GM23338 (cell line): ENCODE measurements at places on chromosomes 1 and 21. TPM values are rescaled to one million over a fixed set of nuclear protein-coding genes. Genes with fewer than 3 reads are reported as not detected.

DNA sequence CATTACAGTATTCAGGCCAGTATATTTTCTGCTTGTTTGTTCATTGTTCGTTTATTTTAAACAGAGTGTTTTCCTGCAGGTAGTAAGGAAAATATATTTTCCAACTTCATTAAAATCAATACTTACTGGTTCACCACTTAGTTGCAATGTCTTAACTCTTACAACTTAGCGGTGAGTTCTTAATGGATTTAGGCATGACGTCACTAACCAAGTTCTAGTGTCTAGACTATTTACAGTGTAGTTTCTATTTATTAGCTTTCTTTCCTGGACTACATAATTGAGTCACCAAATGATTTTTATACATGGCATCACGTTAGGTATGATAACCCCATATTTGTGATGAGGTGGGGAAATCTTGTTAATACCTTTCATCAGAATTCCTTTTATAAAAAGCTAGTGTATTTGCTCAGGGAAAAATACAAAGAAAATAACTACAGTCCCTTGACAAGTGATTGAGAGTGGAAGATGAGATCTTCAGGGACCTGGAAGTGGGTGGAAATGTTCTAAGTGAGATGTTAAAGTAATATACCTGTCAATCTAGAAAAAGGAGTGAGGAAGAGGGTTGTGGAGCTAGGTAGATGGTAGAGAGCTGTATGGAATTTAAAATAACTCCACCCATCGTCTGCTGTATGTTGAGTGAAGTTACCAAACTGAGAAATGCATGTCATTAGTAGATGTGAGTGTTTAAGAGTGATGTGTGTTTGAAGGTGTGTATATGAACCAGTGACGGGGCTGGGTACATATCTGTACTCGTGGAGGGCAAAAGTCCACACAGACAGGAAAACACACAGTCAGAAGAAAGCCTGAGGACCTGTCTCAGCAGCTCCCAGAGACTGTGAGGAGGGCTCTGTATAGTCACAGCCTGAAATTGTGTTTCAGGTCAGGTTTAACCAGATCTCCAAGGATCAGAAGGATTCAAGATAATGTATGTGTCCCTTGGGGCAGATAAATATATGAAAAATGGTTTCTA, 197.6 kb upstream of the ADAMTS5 start:
- H3K4me1 ChIP-seq = no peaks in the 10 kb centered on the region
- H3K4me3 ChIP-seq = no peak overlapping the region
- no peaks in the 10 kb centered on the region for H3K27me3 ChIP-seq
- no peak overlapping the region for H3K27ac ChIP-seq
- DNase-seq = no peak

- DNase-seq = no peak
- no peaks in the 10 kb centered on the region for H3K27me3 ChIP-seq
- H3K4me1 ChIP-seq = peaks cover 7% of the 10 kb centered on the region
These were observed 1.7 kb upstream of the NECTIN4 start for GRCh38 chr1:161091093-161091492.

The POTED gene
- not detected in 2 replicates for total RNA-seq

DNA sequence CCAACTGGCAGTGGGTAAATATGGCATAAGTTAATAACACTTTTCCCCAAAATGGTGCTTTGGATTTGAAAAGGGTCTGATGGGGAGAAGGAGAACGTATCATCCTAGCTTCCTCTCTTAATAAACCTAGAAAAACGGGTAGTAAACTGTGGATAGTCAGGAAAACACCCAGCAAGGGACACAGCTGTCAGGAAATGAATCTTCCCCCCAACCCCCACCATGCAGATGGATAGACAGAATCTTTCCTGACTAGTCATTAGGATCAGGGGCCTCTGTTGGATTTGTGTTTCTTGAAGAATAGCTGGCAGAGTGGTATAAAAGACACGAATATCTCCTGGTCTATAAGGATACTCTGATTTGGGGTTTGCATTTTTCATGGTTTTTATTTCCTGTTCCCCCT, 22.5 kb upstream of the LAX1 start:
- H3K27ac ChIP-seq = no peak overlapping the region
- no peaks in the 10 kb centered on the region for H3K27me3 ChIP-seq
- no peak for DNase-seq
- no peaks in the 10 kb centered on the region for H3K36me3 ChIP-seq
- no peak overlapping the region for H3K4me3 ChIP-seq

GRCh38 chr1:229578168-229579058, 19.9 kb upstream of the ABCB10 start:
- no peaks in the 10 kb centered on the region for H3K36me3 ChIP-seq
- DNase-seq = no peak
- H3K27me3 ChIP-seq = no peaks in the 10 kb centered on the region

DNA sequence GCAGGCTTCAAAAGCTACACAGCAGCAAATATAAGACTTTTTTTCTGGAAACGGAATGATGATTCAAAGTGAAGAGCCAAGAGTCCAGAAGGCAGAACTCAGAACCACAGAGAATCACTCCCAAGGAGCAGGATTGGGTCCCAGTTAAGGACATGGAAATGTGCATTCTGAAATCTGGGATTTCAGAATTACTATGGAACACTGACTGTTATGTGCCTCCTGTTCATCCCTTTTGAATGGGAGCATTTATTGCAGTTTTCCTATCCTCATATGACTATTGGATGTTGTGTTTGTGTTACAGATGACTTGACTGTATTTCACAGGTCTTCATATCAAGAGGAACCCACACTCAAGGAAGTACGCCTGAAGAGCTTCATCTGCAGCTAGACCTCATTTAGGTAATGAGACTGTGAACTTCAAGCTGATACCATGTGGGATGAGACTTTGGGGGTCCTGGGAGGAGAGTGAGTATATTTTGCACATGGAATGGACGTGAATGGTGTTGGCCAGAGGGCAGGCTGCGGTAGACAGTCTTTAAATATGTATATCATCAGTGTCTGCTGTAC, 17.1 kb upstream of the CAP1 start:
- no peak overlapping the region for H3K4me3 ChIP-seq
- no peaks in the 10 kb centered on the region for H3K27me3 ChIP-seq
- H3K27ac ChIP-seq = no peak overlapping the region
- H3K4me1 ChIP-seq = no peaks in the 10 kb centered on the region
- DNase-seq = no peak

GRCh38 chr1:174652569-174653280, 205.0 kb downstream of the GPR52 start:
- DNase-seq = peak; percentile 24
- no peaks in the 10 kb centered on the region for H3K36me3 ChIP-seq
- no peak overlapping the region for H3K4me3 ChIP-seq
- H3K4me1 ChIP-seq = no peaks in the 10 kb centered on the region
- no peak overlapping the region for H3K27ac ChIP-seq

DNA sequence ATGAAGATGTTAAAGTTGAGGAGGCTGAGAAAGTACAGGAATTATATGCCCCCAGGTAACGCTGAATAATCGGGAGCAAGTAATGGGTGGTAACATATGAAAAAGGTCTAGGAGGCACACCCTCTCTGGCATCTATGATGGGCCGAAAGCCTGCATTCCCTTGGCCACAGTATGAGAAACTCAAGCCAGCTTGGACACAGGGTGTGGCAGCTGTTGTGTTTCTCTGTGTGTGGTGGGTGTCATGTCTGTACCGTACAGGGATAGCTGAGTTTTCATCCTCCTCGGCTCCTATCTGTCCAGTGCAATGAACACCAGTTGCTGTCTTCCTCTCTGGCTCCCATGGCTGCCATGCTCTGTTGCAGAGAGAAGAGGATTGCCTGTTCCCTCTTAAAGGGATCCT, 32.9 kb downstream of the NBPF3 start:
- no peak overlapping the region for H3K4me3 ChIP-seq
- H3K4me1 ChIP-seq = peaks cover 10% of the 10 kb centered on the region; the same call in 1 of the 2 replicates
- no peak overlapping the region for H3K27ac ChIP-seq

GRCh38 chr1:152906023-152906565, 2.3 kb upstream of the IVL start:
- no peak for DNase-seq
- H3K27me3 ChIP-seq = no peaks in the 10 kb centered on the region
- H3K4me3 ChIP-seq = no peak overlapping the region
- no peak overlapping the region for H3K27ac ChIP-seq
- no peaks in the 10 kb centered on the region for H3K4me1 ChIP-seq

DNA sequence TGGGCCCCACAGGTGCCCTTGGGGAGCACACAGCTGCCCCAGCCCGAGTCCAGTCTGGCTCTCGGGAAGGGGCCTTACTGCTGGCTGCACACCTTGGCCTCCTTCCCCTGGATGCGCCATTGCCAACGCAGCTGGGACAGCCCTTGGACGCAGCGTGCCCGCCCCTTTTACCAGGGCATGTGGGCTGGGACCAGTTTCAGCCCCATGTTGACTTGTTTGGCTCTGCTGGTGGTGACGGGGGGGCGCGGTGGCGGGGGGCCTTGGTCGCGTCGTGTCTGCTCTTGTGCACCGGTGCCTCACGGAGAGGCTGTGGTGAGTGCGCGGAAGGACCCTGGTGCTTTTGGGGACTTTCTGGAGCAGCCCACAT, 19.6 kb downstream of the SKI start:
- H3K27me3 ChIP-seq = no peaks in the 10 kb centered on the region
- DNase-seq = no peak
- H3K27ac ChIP-seq = peak overlapping the region; percentile 96
- H3K4me3 ChIP-seq = peak overlapping the region; percentile 35; the same call in 1 of the 2 replicates
- no peaks in the 10 kb centered on the region for H3K36me3 ChIP-seq

The TNN gene
- total RNA-seq = 0.08 and 0.31 TPM in 2 replicates

The LCE4A gene
- total RNA-seq = not detected in 2 replicates

- no peak overlapping the region for H3K4me3 ChIP-seq
- H3K36me3 ChIP-seq = no peaks in the 10 kb centered on the region; the same call in 1 of the 2 replicates
- no peaks in the 10 kb centered on the region for H3K27me3 ChIP-seq
- DNase-seq = no peak
- no peaks in the 10 kb centered on the region for H3K4me1 ChIP-seq
These were observed 31.8 kb upstream of the ENAH start for GRCh38 chr1:225684741-225685140.

The ATP1A2 gene
- total RNA-seq = 17.7 and 18.3 TPM in 2 replicates

- no peaks in the 10 kb centered on the region for H3K36me3 ChIP-seq
- H3K27ac ChIP-seq = no peak overlapping the region
- DNase-seq = no peak
- H3K4me1 ChIP-seq = peaks cover 23% of the 10 kb centered on the region; the same call in 1 of the 2 replicates
These were observed 2.0 kb downstream of the CAMSAP2 start for GRCh38 chr1:200740571-200741208.

DNA sequence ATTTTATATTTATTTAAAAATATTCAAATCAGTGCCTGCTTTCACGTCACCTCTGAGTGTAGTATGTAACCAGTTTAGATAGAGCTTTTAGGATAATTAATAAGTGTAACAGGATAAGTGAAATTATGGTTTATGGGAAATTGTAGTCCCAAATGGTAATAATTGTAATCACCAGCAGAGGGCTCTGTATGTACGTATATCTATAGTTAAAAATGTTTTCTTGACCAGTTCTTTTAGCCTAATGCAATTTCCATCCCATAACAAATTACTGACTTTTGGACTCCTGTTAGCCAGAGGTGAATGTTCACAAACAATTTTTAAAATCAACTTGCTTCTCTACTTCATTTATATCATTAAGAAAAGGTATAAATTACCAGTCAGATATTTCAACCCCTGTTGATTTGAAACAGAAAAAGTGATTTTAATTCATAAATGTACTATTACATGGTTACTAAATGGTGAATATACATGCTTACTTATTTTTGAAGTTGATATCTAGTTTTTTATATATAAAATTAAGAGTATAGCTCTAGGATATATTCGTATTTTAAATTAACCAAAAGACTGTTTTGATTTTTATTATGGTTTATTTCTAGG, 25.3 kb downstream of the SLC30A7 start:
- DNase-seq = peak; percentile 76
- H3K27me3 ChIP-seq = no peaks in the 10 kb centered on the region
- no peak overlapping the region for H3K27ac ChIP-seq
- no peaks in the 10 kb centered on the region for H3K4me1 ChIP-seq

- H3K4me1 ChIP-seq = peaks cover 7% of the 10 kb centered on the region
- peak overlapping the region; percentile 57 for H3K4me3 ChIP-seq
- no peak for DNase-seq
These were observed 723 bp downstream of the CZIB start for GRCh38 chr1:53219711-53220110.

The CCDC190 gene
- not detected in 2 replicates for total RNA-seq

The C1orf226 gene
- 7.9 and 12.5 TPM in 2 replicates for total RNA-seq

The TARBP1 gene
- 18.8 and 44.8 TPM in 2 replicates for total RNA-seq

The LCE1D gene
- total RNA-seq = not detected in 2 replicates

DNA sequence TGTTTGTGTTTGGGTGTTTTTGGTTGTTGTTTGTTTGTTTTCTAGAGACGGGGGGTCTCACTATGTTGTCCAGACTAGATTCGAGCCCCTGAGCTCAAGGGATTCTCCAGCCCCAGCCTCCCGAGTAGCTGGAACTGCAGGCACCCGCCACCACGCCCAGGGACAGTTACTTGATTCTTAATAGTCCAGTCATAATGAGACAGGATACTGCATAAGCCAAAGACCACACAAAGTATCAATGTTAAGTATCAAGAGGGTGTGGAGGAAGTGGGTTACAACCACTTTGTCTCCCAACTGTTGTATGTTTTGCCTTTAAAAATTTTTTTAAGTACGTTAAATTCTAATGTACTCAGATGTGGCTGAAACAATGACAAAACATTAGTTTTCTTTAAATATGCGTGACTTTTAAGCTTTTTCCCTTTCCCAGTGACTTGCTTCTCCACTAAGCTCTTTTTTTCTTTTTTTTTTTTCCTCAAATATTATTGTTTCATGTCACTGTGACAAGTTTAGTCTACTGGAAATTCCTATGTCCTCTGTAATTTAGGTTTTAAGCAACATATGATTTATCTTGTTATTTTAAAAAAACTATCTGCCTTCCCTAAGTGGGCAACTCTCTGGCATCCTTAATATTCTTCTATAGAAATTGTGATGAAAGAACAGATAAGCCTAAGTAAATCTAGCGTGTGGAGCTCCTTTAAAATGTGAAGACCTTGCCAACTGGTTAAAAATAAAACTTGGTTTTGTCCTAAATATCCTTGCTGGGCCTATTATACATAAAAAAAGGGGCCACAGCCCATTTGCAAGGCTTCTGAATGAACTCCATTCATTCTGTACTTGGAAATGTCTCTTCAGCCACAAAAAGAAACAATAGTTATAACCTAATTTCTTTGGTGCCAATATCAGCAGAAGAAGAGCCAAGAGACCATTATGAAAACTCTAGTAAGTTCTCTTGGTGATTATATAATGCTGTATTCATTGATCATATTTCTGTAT, 56.2 kb upstream of the DPH5 start:
- no peaks in the 10 kb centered on the region for H3K36me3 ChIP-seq
- no peaks in the 10 kb centered on the region for H3K27me3 ChIP-seq
- DNase-seq = no peak
- H3K4me1 ChIP-seq = 0 out of 2 replicates have a peak, but pooled peaks cover 6% of the 10 kb centered on the region

DNA sequence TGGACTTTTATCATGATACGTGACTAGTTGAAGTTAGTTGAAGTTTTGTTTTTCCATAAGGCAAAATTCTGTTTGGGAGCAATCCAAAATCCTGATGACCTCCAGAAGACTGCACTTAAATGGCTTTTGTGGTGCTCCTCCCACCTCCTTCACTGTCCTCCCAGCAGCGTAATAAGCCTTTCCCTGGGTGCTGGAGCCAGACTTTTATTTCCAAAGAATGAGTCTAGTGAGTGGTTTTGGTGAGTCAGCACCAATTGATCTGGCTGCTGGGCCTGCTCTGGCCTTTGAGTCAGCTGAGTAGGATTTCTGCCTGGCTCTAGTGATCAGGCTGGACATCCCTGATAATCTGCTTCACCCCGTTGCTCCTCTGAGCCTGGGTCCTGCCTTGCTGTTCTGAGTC, 21.7 kb upstream of the KCND3 start:
- no peak overlapping the region for H3K4me3 ChIP-seq
- no peaks in the 10 kb centered on the region for H3K36me3 ChIP-seq
- H3K27me3 ChIP-seq = no peaks in the 10 kb centered on the region
- no peak overlapping the region for H3K27ac ChIP-seq
- no peak for DNase-seq
- peaks cover 18% of the 10 kb centered on the region for H3K4me1 ChIP-seq

- peak; percentile 40 for DNase-seq
- H3K4me1 ChIP-seq = peaks cover 5% of the 10 kb centered on the region; the same call in 1 of the 2 replicates
- no peaks in the 10 kb centered on the region for H3K36me3 ChIP-seq
These were observed 12.5 kb upstream of the GPR153 start for GRCh38 chr1:6273380-6273891.

The PCBP3 gene
- 7.8 and 9.1 TPM in 2 replicates for total RNA-seq
